ENCODE measurements at places on chromosomes 4 and X.

GRCh38 chr4:1400831-1401408, 5.3 kb downstream of the NKX1-1 start:
- DNase-seq = no peak

GRCh38 chr4:1169691-1170096, 2.7 kb downstream of the SPON2 start:
- DNase-seq = no peak

- DNase-seq = no peak
Measured at GRCh38 chr4:8050555-8051206, 107.9 kb downstream of the ABLIM2 start.

DNA sequence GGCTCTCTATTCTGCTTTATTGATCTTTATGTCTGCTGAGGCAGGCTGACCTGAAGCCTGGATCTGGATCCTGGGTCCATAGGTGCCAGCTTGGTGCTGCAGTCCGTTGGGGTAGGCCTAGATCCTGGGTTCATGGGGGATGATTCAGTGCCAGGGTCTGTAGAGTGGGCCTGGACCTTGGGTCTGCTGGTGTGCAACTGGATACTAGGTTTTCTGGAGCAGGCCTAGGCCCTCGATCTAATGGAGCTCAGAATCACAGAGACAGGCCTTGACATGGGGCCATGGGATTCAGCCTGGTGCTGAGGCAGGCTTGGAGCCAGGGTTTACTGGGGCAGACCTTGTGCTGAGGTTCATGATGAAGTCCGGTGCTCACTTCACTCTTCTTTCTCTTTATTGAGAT, 358.6 kb downstream of the TEX13C start:
- no peak for DNase-seq

GRCh38 chr4:26132858-26133257, 188.0 kb upstream of the RBPJ start:
- DNase-seq = no peak

GRCh38 chr4:139844459-139845036, 178.9 kb downstream of the MGST2 start:
- DNase-seq = no peak

GRCh38 chrX:132435222-132435621, 53.6 kb downstream of the MBNL3 start:
- DNase-seq = no peak

DNA sequence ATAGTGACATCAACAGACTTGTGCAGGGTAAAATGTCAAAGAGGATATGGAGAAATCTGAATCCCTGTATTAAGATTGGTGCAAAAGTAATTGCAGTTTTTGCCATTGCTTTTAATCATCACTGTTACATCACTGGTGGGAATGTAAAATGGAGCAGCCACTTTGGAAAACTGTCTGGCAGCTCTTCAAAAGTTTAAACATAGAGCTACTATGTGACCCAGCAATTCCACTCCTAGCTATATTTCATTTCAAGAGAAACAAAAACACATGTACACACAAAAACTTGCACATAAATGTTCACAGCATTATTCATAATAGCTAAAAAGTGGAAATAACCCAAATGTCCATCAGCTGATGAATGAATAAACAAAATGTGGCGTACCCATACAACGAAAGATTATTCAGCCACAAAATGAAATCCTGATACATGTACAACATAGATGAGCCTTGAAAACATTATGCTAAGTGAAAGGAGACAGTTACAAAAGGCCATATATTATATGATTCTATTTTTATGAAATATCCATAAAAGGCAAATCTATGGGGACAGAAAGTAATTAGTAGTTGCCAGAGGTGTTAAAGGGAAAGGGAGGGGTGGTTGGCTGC, 106.4 kb downstream of the AMELX start:
- DNase-seq = no peak

- DNase-seq = no peak
Measured at GRCh38 chrX:109619771-109620170, 5.2 kb downstream of the KCNE5 start.

DNA sequence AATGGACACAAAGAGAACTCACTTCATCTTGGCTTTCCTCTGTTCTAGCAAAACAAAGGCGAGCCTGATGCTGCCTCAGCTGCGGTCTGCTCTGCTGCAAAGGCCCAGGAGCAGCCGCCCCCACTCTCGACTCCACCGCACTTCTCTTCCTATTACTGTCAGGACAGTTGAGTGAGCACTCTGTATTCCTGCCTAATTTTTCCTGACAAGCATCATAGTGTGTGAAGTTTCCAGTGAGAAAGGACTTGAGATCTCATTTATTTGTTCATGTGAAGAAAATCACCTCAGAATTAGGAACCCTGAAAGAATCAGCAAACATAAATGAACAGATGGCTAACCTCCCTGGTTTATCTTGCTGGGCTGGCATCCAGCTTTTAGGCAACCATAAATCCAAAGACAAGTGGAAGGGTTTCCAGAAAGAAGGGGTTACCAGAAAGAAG, 15.6 kb downstream of the SCARB2 start:
- peak; percentile 39 for DNase-seq

- no peak for DNase-seq
Measured at GRCh38 chr4:180770265-180770664, 1472.9 kb upstream of the TENM3 start.

- DNase-seq = no peak
Measured at GRCh38 chrX:49704691-49705404, 9.1 kb upstream of the PAGE1 start.

- DNase-seq = no peak
Measured at GRCh38 chr4:111263836-111264235, 641.0 kb upstream of the PITX2 start.

- no peak for DNase-seq
Measured at GRCh38 chr4:47617607-47618006, 132.5 kb downstream of the ATP10D start.

GRCh38 chrX:15245896-15246295, 24.0 kb downstream of the ASB9 start:
- no peak for DNase-seq

DNA sequence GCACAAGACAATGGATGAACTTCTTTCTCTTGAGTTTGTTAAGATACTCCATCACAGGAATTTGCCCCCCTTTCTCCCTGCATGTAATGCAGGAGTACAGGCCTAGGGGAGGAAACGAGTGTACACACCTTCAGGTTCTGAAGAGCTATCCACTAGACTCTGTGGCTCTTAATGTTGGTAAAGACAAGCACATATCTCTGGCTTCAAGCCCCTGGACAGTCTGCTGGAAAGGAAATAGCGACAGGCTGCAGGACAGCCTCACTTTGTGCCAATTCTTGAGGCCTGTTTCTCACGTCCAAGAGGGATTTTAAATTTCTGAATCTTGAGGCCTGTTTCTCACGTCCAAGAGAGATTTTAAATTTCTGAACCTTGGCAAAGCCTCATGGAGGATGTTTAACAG, 87.1 kb downstream of the RLIM start:
- DNase-seq = no peak

DNA sequence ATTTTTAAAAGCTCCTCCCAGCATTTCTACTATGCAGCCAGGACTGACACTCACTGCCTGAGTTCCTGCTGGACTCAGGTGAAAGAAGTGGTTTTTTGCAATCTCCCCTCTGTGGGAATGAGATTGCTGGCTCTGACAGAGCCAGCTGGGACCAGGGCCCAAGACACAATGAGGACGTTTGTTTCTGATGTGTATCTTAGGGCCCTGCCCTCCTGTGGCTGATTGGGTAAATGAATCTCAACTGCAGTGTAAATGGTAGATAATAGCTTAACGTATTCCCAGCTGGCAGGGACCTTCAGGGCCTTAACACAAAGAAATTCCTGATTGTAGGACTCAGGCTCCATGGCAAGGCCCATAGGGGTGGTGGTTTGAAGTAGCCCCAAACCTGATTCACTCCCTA, 85.8 kb upstream of the PRPS1 start:
- no peak for DNase-seq

GRCh38 chr4:152803541-152803940, 23.8 kb downstream of the ARFIP1 start:
- DNase-seq = no peak

DNA sequence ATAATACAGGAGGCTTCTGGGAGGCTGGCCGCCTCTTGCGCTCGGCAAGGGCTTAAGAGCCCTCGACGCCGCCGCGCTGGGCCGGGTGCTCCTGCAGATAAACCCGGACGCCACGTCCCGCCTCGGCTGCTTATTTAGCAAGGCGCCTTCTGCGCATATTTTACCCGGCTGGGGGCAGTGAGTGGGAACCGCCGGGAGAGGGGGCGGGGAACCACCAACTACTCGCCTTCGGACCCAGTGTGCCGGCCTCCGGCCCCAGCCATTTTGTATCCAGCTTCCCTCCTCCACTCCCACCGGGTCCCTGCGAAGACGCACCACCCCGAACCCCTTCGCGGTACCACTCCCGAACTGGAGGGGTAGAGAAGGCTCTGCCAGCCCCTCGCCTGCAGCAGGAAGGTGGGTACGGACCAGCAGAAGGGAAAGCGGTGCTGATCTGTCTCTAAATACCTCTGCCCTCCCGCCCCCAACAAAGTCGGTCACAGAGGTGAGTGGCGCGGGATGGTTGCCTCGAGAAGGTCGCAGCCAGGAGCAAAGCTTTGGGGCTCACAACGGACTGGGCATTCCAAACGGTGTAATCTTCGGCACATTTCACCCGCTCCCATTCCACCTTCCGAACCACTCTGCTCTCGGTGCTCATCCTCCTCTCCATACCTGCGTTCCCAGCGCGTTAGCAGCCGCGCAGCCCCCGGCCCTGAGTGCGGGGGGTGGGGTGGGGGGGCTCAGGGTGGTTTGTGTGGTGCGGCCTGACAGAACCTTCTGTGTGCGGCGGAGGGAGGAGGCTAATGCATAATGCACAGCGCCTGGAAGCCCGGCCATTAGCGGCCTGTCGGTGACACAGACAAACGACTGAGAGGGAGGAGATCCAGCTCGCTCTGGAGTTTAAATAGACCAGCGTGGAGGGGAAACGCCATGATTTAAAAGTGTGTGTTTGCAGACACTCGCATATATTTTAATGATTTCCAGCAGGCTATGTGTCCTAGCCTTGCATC, 4.9 kb upstream of the BCOR start:
- no peak for DNase-seq

DNA sequence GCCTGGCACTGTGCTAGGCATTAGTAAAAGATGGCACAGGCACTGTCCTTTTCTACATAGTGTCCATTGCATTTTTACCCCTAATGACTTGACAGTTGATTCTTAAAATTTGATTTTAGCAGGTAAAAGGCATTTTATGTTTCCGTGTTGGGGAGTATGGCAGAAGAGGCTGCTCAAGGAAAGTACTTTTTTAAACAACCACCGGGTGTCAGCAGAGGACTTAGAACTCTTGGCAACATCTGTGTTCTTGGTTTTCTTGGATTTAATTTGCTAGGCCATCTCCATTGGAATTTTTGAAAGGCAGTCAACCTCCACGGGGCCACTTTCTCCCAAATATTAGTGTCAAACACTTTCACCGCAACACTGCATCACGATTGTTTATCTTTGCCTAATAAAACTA, 102.9 kb downstream of the TSPAN7 start:
- DNase-seq = no peak

DNA sequence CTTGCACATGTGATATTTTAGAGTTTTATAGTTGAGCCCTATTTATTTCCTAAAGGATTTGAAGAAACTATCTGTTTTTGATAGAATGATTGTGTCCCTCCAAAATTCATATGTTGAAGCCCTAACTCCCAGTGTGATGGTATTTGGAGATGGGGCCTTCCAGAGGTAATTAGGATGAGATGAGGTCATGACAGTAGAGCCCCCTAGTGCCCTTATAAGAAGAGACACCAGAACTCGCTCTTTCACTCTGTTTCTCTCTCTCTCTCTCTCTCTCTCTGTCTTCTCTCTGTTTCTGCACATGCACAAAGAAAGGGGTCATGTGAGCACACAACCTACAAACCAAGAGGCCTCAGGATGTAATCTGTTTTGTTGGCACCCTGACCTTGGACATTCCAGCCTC, 921.9 kb upstream of the DIAPH2 start:
- DNase-seq = no peak

GRCh38 chr4:172404676-172405075, 591.5 kb downstream of the GALNTL6 start:
- no peak for DNase-seq

- DNase-seq = no peak
Measured at GRCh38 chr4:38623260-38623659, 40.7 kb upstream of the KLF3 start.

- DNase-seq = no peak
Measured at GRCh38 chr4:113968473-113968872, 11.0 kb downstream of the ARSJ start.

DNA sequence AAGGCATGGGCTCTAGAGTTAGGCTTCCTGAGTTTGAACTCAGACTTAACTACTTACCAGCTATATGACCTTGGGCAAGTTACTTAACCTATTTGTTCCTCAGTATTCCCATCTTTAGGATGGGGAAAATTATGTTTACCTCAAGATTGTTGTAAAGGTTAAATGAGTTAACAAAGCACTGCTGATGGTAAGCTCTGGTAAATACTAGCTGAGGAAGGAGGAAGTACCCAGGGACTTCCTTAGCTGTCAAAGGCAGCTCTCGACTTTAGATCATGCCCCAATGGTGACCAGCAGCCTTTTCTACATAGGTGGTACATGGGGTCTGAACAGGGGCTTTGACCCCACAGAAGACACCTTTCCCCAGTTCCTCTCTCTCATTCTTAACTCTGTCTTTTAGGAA, 20.1 kb downstream of the ATP7A start:
- no peak for DNase-seq

DNA sequence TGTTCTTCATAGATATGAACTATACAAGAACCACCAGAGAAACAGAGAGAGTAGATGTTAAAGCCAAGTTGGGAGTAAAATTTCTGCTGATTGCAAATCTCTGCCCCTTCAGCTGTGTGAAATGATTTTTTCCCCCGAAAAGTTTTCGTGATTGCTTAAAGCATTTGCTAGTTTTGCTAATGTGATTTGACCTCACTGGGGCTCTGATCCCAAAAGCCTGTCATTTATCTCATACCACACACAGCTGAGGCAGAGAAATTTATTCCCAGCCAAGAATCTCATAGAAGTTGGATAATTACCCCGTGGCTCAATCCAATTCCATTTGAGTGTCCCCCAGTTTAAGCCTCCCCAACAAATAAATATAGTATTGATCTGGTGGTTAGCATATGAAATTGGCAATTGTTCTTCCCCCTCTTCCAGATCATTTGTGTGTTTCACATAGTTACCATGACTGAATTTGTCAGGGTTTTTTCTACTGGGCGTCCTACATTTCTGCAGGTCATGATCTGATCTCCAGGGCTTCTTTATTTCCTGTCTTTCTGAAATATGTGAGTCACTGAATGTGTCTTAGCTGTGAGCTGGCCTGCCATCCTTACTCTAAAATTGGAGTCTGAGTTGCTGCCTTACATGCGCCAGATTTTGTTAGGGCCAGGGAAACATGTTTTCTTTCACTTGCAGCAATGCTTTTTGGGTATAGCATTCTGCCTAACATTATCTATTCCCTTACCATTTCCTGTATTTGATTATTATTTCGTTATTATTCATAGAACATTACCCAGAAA, 167.5 kb upstream of the FRMPD4 start:
- no peak for DNase-seq

Data from stimulated activated naive CD8-positive, alpha-beta T cell treated with anti-CD3 and anti-CD28 coated beads, Interleukin-15, Interleukin-2, amounts not matched to agents 100 U/mL and 50 U/mL, for 24 hours (primary cell).